ENCODE measurements at places on chromosomes 5 and 9.

- DNase-seq, result no peak
Observed at GRCh38 chr9:75669721-75670120, 220.8 kb upstream of the PCSK5 start.

GRCh38 chr5:7418276-7418675 lies 22.3 kb downstream of the ADCY2 start:
- DNase-seq, result no peak

DNA sequence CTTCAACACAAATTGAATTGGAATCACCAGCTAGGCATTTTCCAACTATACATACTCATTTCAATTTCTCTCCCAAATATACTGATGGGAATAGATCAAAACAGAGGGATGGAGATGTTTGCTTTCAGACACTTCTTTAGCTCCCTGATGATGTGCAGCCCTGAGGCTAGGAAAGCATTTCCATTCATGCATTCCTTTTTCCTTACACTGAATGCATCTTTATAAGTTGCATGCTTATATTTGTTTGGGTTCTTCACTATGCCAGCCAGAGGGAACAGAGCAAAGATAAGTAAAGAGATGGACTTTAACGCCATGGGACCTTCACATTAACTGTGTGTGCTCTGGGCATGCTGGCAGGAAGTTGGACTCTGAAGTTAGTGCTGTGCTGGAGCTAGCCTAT lies 696.5 kb upstream of the CDH9 start:
- DNase-seq, result no peak

- DNase-seq, result no peak
Observed at GRCh38 chr5:34488984-34489383, 167.1 kb upstream of the RAI14 start.

DNA sequence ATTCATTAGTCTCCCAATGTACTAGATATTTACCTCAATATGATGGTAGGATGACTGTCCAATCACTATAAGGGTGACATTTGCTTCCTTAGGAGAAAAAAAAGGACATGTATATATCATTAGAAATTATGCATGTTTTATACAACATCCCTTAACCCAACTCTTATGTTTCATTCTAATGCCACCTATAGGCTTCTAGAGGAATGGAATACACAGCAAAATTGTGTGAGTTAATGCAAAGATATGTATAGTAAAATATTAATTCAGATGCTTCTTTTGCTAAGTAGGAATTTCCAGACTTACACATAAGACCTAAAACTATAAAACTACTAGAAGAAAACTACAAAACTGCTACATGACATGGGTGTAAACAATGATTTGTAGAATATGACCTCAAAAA lies 3.5 kb downstream of the PRXL2C start:
- DNase-seq, result no peak

GRCh38 chr9:99743455-99743854 lies 78.2 kb upstream of the NR4A3 start:
- DNase-seq, result no peak

DNA sequence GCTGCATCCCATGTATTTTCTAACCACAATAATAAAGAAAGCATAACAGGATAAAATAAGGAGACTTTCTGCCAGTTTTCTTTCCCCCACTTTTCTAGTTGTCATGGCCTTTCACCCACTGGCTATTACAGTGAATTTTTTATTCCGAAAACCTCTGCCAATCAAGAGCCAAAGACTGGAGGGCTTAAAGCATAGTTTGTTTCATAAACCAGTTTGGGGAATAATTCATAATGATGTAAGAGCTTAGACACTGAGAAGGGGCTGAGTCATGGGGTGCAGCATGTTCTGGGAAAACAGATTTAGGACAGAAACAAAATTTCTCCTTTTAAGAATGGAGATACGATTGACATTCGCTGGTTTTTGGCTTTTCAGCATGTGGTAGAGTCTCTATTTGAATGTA lies 4.4 kb upstream of the GLIPR2 start:
- DNase-seq, result no peak

GRCh38 chr9:126125177-126125576 lies 201.5 kb upstream of the MVB12B start:
- DNase-seq, result no peak
